Hematopoietic multipotent progenitor cell treated with erythropoietin and hydrocortisone succinate and interleukin-3 and kit ligand, for 15 days (in vitro differentiated cells): ENCODE measurements at places on chromosomes 5 and 9.

- DNase-seq: peak; percentile 42
Observed at GRCh38 chr5:127518319-127518621, 830 bp downstream of the PRRC1 start.

GRCh38 chr5:149853331-149853648, 91.3 kb downstream of the PDE6A start:
- DNase-seq: no peak

- DNase-seq: no peak
Observed at GRCh38 chr9:108117795-108118194, 628.2 kb upstream of the KLF4 start.

DNA sequence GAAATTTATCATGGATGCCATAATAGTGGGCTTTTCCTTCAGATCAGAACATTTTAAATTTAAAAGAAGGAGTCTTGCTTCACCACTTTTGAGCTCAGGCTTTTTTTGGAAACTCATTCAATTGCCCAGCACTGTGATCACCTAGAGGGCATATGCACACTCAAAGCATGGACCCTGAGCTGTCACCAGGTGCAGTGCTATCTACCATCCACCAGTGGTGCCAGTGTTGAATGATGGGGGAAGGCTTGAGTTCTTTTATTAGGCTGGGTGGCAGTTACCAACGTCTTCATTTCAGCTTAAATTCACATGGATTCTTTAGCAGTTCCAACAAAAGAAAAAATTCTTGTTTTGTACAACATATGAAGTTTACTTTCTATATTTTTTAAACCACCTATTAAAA, 164.1 kb downstream of the CFAP90 start:
- DNase-seq: no peak

GRCh38 chr5:11733185-11733839, 170.9 kb downstream of the CTNND2 start:
- DNase-seq: no peak

DNA sequence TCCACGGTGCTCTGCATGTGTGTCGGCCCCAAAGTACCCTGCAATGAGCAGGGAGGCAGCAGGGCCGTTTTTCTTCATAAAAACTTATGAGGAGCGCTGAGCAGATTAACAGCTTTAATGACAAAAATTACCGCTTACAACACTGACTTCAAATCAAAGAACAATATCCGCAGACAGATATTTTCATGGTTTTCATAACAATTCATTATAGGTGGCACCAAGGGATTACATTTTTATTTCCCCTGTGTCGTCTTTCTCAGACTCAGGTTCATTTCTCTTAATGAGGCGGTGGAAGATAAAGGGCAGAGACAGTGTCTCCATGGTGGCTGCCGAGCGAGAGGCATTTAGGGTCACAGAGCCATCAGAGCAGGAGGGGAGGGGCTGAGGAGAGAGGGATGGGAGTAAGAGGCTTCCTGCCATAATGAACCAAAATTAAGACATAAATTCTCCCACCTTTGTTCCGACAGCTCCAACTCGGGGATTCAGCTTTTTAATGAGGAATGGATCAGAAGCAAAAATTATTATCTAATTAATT, 240.7 kb upstream of the CLINT1 start:
- DNase-seq: no peak

- DNase-seq: no peak
Observed at GRCh38 chr5:113106821-113107220, 130.2 kb downstream of the DCP2 start.

GRCh38 chr5:119792161-119792799, 162.9 kb downstream of the FAM170A start:
- DNase-seq: no peak

- DNase-seq: peak; percentile 96
Observed at GRCh38 chr9:128117613-128118471, 9.7 kb downstream of the PTGES2 start.

- no peak for DNase-seq
Observed at GRCh38 chr9:83714329-83714728, 6.6 kb upstream of the UBQLN1 start.

- no peak for DNase-seq
Observed at GRCh38 chr5:15008476-15008875, 136.9 kb upstream of the ANKH start.

GRCh38 chr9:109086221-109086620, 33.5 kb downstream of the TMEM245 start:
- DNase-seq: no peak

- DNase-seq: no peak
Observed at GRCh38 chr9:94855903-94856302, 129.4 kb downstream of the AOPEP start.

DNA sequence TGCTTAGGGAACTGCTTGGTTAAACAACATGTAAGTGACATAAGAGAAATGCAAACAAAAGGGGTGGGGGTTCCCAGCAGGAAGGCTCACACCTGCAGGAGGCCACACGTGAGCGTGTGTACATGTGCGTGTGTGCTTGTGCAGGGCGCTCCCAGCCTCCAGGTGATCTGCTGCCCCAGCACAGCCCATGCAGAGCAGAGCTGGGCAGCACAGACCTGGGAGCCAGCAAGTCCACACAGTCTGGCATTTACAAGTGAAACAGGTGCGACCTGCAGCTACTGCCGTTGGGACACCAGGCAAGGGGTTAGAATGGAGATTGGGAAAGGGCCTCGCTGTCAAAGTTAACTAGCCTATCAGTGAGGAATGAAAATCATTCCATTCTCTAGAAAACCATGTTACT, 41.8 kb downstream of the GRAMD2B start:
- DNase-seq: no peak

DNA sequence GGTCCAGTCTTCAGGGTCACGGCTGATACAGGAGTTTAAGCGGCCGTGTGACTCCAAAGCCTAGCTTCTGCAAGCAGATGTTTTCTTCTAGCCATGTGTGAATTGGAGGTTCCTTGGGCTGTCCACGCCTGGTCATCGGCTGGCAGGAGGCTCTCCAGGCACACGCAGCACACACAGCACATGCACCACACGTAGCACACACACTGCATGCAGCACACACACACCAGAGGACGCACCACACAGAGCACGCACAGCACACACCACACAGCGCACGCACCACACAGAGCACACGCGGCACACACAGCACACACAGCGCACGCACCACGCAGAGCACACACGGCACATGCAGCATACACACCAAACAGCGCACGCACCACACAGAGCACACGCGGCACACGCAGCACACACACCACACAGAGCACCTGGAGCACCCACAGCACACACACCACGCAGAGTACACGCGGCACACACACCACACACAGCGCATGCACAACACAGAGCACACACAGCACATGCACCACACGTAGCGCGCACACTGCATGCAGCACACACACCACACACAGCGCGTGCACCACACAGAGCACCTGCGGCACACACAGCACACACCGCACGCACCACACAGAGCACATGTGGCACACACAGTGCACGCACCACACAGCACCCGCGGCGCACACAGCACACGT, 234.3 kb downstream of the FANCC start:
- DNase-seq: no peak

- no peak for DNase-seq
Observed at GRCh38 chr5:7398596-7399280, 2.8 kb downstream of the ADCY2 start.

- DNase-seq: no peak
Observed at GRCh38 chr5:380701-381309, 59.3 kb downstream of the AHRR start.

DNA sequence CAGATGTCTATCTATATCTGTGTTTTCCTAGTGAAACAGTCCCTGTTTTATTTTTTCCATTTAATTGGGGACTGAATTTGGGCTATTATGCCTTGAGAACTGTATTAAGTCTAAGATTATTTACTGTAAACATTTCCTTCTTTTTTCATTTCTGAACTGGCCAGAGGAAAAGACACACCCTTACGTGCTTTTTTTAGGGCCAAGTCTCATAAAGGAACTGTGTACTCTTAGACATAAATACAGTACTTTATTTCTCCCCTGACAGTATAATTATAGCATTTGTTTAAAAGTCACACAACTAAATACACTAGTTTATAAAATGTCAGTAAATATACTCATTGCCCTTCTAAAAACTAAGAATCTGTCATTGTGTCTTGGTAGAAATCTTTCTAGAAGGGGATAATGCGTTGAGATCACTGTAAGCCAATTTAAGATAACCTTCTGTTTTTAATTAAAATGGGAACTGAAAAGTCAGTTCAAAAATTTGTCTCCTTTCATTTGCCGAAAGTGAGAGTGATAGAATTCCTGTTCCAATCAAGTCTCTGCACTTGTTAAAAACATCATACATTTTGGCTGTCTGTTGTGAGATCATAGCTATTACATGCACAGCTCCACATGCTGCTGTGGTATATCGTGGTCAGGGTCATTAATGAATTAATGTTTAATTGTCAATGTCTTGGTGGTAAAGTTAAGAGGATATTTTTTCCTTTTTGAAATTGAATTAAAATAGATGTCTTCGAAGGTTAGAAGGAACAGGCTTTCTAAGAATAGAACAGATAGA, 132.1 kb downstream of the FOCAD start:
- DNase-seq: no peak

DNA sequence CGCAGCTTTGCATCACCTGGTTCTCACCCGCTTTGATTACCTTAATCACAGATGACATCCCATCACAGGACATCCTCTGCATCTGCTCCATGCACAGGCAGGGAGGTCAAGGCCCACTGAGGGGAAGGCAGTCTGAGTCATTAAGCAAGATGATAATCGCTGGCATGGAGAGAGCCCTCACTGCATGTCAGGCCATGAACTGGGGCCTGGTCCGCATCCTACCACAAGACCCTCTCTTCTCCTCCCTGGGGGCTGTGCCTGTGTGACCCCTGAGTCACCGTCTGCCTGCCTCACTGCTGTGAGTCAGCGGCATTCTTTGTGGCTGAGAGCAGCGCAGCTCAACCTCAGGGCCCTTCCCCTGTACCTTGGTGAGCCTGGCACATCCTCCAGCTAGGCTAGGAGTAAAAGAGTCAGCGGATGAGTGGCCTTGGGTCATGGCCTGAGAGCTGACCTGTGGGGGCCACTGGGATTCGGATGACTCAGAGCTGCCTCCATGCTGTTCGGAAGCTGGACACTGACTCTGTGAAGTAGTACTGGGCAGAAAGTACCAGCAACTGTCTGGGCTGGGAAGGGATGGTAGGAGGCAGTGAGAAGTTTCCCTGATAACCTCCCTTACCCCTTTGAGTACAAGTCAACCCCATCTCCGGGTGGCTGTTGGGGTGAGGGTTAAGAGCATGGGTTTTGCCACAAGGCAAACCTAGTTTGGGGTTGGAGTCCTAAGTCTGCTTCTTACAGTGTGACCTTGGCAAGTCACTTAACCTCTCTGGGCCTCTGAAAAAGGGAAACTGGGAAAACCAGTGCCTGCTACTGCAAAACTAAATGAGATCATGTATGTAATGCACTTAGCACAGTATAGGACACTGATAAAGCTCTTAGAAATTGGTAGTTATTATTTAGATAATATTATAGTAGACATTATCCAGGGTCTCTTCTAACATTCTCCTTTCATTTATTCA, 14.6 kb upstream of the ARSI start:
- DNase-seq: no peak

GRCh38 chr5:132473019-132473531, 17.5 kb downstream of the IRF1 start:
- no peak for DNase-seq

DNA sequence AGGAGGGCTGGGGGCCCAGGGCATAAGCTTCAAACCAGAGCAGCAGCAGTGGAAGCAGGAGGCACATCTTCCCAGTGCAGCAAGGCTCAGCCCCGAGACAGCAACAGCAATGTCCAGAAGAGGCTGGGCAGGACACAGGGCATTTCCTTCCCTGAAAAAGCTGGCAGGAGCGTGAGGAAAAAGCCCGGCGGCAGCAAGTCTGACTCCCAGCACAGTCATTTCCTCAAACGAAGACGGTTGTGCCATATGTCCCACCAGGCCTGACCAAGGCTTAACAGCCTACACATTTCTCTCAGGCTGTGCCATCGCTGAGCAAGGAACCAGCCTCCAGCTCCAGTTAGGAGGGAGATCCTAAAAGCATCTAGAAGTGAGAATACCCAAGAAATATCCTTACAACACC, 74.5 kb downstream of the APTX start:
- no peak for DNase-seq

DNA sequence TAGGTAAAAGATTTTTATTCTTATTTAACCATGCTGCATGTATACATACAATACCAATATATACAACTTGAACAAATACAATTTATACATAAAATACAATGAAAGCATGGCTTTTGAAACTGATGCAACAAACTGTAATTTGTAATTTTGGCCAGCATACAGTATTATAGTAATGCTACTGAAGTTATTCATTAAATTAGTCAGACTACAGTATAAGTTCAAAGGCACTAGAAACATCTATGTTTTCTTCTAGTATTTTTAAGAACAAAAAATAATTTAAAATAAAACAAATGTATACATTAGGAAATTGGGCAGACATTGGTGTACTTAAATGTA, 18.8 kb downstream of the IL4 start:
- DNase-seq: no peak

DNA sequence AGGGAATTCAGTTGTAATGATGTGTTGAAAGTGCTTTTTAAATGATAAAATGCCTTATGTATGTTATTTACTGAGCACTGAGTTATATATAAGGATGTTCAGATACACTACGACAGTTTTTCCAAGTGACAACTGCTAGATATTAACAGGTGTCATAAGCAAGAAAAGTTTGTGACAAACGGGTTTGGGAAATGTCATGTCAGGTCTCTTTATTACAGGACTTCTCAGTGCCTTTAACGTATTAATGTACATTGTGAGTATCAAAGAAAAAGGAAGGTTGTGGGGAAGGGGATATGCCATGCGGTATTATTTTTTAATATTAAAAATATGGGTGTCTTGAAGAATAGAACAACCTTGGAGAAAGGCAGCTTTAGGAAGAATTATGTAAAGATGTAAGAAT, 56.4 kb downstream of the RAI14 start:
- no peak for DNase-seq

DNA sequence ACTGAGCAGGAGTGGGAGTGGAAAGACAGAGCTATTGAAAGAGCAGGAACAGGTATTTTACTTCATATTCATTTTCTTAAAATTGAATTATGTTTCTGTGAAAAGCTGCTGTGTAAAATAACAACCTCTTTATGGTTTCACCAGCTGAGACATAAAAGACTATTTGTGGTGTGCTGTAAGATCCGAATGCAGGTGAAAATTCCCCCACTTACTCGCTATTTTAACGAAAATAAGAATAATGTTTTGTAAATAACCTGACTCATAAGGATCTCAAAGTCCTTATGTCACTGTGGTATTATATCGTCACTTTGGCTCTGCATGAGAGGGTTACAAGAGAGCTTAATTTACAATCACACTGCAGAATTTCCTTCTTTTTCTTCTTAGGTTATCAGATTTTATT, 65.3 kb upstream of the NFIB start:
- DNase-seq: no peak

DNA sequence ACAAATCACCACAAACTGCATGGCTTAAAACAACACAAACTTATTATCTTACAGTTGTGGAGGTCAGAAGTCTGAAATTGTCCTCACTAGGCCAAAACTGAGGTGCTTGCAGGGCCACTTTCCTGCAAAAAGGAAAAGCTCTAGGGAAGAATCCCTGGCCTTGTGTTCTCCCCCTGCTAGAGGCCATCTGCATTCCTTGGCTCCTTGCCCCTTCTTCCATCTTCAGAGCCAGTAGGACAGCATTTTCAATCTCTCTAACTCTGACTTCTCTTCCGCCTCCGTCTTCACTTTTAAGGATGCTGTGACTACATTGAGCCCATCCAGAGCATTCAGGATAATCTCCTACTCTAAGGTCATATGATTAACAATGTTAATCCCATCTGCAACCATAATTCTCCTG, 236.6 kb downstream of the CDK5RAP2 start:
- no peak for DNase-seq
